NCI-H2171 treated with DMSO at 0.1 percent for 48 hours (cell line): ENCODE measurements at places on chromosomes 5 and 9.

GRCh38 chr9:11158676-11159075 is 545.9 kb upstream of the PTPRD start:
- DNase-seq = no peak

- no peak for DNase-seq
These were observed 42.0 kb downstream of the GSN start for GRCh38 chr9:121309833-121310425.

GRCh38 chr5:66945389-66946349 is 250.9 kb downstream of the CD180 start:
- DNase-seq = no peak

DNA sequence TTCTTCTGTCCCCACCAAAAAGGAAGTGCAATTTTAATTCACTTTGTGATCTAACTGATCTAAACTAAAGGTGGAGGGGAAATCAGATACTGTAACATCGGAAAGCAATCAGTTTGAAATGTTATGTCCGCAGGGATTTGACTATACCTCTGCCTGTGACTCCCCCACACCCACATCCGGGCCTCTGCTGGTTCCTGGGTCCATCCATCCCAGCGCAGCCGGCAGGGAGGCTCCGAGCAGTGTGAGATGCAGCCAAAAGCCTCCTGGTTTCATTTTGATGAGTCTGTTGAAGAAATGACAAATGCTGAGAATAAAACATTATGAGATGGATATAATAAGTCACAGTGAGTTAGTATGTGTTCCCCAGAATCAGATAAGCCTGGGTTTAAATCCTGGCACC is 8.6 kb downstream of the FSTL4 start:
- no peak for DNase-seq

- DNase-seq = no peak
These were observed 9.9 kb upstream of the TEX48 start for GRCh38 chr9:114691956-114692295.

- no peak for DNase-seq
These were observed 85.2 kb upstream of the TNC start for GRCh38 chr9:115202960-115203751.

GRCh38 chr5:603081-603998 is 8.8 kb upstream of the CEP72 start:
- no peak for DNase-seq

GRCh38 chr9:88984543-88984883 is 6.8 kb upstream of the S1PR3 start:
- DNase-seq = no peak

GRCh38 chr5:83539463-83539790 is 67.9 kb downstream of the VCAN start:
- DNase-seq = no peak

- no peak for DNase-seq
These were observed 16.0 kb upstream of the DAB2IP start for GRCh38 chr9:121635300-121635876.
